Activated naive CD4-positive, alpha-beta T cell treated with anti-CD3 and anti-CD28 coated beads for 36 hours (primary cell): ENCODE measurements at places on chromosomes 2 and 18.

GRCh38 chr18:48597671-48598070, 58.8 kb downstream of the CTIF start:
- DNase-seq: no peak

GRCh38 chr2:121309801-121310200, 24.8 kb upstream of the TFCP2L1 start:
- DNase-seq: no peak

DNA sequence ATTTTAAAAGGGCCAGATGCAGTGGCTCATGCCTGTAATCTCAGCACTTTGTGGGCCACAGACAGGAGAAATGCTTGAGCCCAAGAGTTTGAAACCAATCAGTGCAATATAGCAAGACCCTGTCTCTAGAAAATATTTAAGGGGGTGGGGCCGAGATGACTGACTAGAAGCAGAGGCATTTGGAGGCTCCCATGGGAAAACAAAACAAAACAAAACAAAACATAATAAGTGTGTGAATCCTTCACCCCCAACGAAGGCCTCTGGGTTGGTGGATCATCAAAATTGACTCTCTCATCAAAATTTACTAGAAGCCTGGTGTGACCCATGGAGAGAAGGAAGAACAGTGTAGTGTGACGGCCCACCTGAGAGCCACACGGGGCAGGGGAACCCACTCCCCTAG, 560.9 kb downstream of the LRP1B start:
- no peak for DNase-seq

- DNase-seq: no peak
Observed at GRCh38 chr2:41728788-41729338, 319.0 kb upstream of the PKDCC start.

- DNase-seq: no peak
Observed at GRCh38 chr2:9260464-9260918, 53.9 kb downstream of the ASAP2 start.

DNA sequence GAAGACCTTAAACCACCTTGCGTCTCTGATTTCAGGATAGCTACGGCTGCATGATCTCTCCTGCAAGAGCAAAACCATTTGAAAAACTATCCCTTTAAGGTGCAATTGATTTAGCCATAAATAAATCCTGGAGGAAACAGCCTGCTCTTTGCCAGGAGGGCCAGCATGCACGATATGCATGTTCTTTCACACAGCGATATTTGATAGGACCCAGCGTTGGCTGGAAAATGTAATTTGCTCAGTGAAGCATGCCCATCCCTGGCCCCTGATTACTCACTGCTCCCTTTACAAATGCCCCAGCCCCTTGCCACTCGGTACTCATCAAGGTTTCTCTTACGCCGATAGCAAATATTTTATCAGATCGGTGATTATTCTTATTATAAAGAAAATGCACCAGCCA, 315.4 kb downstream of the CDH2 start:
- no peak for DNase-seq

DNA sequence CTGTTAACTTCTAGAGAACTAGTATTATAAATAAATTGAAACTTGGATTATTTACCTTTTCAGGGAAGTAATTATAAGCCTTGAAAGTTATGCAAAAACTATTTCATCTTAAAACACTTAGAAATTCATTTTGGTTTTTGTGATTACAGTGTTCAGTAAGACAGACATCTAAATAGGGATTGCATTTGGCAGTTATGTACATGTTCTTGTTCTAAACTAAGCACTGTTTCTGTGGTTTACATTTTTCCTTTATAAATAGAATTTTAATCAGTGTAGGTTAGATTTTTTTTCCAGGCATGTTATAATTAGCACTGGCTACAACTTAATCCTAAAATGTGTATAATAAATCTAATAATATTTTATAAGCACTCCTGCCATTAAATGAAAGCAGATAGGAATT, 35.0 kb downstream of the LCLAT1 start:
- no peak for DNase-seq

DNA sequence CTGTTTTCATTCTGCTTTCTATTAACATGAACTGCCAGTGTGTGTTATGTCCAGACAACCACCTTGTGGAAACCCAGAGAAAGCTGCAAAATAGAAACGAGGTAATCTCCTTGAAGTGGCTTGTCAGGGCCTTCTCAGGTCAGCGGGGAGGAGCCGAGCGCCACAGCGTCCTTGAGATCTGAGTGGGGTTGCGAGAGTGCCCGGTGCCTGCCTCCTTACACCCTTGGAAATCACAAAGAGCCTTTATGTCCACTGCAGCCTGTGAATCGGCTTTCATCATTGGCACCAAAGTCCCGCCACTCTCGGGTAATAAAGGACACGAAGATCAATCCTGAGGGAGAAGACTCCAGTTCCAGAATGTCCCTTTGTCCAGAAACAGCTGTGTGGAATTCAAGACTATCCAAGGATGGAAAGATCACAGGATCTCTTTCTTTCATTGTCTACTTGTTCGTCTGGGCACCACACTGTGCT, 135.2 kb downstream of the HRH4 start:
- no peak for DNase-seq
